Stimulated activated CD8-positive, alpha-beta memory T cell treated with anti-CD3 and anti-CD28 coated beads, Interleukin-15, amount 100 ng/mL, for 48 hours (primary cell): ENCODE measurements at places on chromosomes 16 and 17.

DNA sequence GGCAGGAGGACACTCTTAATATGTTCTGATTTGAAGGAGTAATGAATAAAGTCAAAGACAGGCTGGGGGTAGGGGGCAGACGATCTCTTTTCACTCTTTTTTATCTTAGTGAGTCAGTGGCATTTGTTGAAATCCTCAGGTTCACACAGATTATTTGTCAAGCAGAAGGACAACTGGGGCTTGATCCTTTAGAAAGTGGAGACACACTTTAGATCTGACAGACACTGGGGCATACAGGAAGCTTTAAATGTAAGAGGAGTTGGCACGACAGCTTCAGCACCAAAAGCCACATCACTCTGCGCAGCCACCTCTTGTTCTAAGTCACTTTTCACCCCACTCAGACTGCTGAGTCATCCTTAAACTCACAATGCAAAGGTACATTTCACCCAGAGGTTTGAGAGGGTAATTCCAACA is 121.5 kb downstream of the STXBP4 start:
- peak; percentile 31 for DNase-seq

- no peak for DNase-seq
Observed at GRCh38 chr17:43810226-43810715, 22.7 kb downstream of the MPP3 start.

DNA sequence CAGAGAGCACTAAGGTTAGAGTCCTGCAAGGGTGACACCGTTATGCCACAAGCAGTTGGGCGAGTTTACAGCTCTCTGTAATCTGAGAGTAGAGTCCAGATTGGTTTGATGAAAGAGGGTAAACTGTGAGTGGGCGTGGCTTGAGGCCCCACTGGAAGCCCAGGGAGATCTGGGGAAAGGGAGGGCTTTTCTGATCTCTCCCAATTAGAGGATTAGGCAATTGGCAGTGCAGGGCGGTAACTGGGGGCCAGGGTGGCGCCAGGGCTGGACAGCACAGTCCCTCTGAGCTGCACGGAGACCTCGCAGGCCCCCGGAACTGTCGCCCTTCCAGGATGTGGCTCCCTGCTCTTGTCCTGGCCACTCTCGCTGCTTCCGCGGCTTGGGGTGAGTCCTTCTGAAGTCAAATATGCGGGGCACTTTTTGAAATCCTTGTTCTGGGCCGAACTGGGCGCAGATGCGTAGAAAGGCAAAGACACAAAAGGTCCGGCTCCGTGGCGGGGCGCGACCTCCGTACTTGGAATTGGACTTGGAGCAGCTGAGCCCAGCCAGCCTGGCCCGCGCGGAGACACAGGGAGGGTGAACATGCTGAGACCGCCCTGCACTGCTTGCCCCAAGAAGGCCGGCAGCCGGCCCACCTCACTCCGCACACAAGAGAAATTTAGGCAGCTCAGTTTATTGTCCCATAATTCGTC is 72.4 kb downstream of the CES1 start:
- no peak for DNase-seq

GRCh38 chr17:79706931-79707850 is 23.6 kb upstream of the ENPP7 start:
- no peak for DNase-seq

GRCh38 chr16:66923866-66924265 is 1.5 kb downstream of the RRAD start:
- DNase-seq: no peak

- DNase-seq: no peak
Observed at GRCh38 chr17:50155115-50155819, 4.8 kb upstream of the PPP1R9B start.

- DNase-seq: no peak
Observed at GRCh38 chr17:42655528-42655927, 3.6 kb upstream of the TUBG2 start.

DNA sequence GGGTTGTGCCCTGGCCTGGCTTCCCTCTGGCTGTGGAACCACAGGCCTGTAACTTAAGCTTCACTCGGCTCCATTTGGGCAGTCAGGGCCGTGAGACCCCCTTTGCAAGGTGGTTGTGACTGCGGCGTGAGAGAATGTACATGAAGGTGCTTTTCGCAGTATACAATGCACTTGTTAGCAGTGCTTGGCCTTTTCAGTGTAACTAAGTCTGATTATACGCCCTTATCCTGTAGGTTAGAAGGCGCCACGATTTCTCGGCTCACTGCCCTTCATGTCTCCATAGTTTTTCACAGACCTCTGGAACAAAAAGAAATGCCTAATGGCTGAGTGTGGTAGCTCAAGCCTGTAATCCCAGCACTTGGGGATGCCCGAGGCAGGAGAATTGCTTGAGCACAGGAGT is 13.3 kb downstream of the SAP30BP start:
- DNase-seq: no peak

DNA sequence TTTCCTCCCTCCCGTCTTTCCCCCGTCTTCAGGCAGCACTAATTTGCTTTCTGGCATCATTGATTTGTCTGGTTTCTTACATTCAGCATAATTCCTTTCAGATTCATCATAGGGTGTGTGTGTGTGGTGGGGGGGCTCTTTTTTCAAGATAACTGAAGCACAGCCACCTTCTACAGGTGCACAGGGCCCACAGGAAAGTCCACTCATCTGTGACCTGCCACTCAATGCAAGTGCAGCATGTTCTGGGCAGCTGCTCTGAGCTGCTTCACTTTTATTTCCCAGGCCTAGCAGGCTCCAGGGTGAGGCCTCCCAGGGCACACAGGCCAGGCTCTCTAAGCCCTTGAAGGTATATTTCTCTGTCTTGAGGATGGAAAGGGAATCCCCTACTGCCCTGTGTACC is 35.2 kb upstream of the MYH10 start:
- no peak for DNase-seq

DNA sequence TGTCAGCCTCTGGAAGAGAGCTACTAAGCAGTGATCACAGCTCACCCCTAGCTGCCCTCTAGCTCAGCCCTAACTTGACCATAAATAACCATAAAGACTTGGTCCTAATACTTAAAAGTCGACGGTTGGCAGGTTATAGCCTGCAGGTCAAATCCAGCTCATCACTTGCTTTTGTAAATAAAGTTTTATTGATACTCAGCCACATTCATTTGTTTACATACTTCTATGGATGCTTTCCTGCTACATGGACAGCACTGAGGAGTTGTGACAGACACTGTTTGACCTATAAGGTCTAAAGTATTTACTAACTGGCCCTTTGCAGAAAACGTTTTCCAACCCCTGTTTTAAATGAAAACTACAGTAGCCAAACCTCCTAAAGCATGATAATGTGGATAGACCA is 151.6 kb upstream of the ASIC2 start:
- DNase-seq: no peak

GRCh38 chr17:47287639-47288038 is 34.0 kb downstream of the ITGB3 start:
- no peak for DNase-seq

DNA sequence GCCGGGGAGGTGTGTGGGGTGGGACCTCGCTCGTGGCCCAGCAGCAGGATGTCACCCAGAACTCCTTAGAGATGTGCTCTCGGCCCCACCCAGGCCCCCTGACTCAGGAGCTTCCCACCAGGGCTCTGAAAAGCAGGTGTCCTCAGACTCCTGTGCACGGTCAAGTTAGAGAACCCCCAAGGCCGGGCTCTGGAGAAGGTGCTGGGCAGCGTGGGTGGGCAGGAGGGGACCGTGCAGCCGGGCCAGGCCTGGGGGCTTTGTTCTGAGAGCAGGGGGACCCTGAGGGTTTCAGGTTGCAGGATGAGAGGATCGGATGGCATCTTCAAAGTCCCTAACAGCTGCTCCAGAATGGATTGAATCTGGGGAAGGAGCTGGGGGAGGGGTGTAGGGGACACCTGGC is 164.4 kb upstream of the CIBAR2 start:
- no peak for DNase-seq

- no peak for DNase-seq
Observed at GRCh38 chr17:55735731-55736405, 13.2 kb upstream of the TMEM100 start.

DNA sequence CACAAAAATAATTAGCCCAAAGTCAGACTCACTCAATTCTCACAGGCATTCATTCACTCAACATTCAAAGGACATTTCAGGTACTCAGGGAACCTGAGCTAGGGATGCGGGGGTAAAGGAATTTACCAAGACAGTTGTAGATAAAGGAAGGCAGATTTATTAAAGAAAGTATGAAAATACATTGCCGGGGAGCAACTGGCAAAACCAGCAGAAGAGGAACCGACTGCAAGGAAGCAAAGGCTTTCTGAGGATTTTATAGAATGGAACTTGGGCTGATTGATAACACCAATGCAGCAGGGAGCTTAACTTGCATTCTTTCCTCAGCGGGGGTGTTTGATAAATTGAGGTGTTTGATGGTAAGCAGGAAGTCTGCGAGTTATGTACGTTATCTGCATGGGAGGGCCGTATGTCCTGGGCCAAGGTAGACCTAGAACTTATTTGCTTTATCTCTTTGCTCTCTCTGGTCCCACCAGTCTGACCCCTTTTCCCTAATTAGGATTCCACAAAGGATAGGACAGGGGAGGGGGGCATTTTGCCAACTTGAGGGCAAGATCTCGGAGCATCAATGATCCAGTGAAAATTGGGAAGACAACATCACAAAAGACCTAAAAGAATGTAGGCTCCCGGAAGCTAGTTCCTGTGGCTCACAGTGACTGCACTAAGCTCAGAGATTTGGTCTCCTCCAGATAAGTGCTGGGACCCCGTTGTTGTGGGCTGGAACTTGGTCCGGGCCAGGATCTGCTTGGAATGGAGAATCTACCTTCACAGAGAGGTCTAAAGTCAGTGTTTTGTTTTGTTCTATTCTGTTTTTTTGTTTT is 5.8 kb upstream of the MT3 start:
- DNase-seq: no peak

GRCh38 chr17:49603720-49604119 is 28.0 kb downstream of the NXPH3 start:
- no peak for DNase-seq

- DNase-seq: no peak
Observed at GRCh38 chr16:8955828-8956227, 7.9 kb downstream of the USP7 start.

DNA sequence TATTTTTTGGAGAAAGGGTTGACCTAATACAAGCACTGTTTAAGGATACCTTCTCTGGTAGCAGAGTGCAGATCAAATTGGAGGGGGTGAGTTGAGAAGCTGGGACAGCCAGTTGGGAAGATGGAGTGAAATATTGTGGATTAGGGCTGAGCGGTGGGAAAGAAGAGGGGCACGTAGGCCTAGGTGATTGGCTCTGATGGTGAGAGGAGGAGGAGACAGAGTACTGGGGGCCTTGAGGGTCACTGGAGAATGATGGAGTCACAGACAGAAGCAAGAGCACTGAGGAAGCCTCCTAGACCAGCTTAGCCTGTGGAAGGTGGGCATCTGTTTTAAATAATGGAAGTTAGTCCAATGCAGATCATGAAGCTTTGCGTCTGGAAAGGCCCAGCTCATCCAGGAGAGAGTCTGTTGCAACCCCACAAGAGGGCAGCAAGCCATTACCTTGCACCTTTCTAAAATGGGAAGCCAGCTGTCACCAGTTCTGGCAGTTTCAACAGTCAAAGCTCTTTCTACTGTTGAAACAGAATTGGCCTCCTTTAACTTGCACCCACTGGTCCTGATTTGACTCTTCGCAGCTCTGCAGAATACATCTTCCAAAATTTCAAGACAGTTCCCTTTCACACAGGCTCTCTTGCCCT is 11.8 kb downstream of the SLC9A5 start:
- DNase-seq: no peak

- DNase-seq: no peak
Observed at GRCh38 chr17:40632216-40632615, 15.4 kb downstream of the SMARCE1 start.

GRCh38 chr16:49348408-49349176 is 25.0 kb upstream of the C16orf78 start:
- no peak for DNase-seq

DNA sequence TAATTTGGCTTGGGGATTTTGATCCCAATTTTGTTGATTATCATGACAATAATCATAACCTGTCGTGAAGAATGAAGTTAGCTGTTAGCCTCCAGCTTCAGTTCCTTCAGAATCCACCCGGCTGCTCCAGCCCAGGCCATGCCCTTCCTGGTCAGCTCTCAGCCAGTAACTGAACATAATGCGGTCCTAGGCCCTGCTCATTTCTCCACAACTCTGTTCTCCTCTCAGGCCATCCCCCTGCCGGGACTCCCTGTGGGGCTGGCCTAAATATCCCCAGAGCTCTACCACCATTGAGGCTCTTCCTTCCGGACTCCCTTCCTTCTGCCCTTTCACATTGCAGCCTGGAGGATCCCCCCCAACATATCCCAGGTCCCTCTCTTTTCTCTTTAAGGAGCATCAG is 833.4 kb upstream of the GOT2 start:
- no peak for DNase-seq

- DNase-seq: no peak
Observed at GRCh38 chr17:80696456-80696855, 151.8 kb downstream of the RPTOR start.

DNA sequence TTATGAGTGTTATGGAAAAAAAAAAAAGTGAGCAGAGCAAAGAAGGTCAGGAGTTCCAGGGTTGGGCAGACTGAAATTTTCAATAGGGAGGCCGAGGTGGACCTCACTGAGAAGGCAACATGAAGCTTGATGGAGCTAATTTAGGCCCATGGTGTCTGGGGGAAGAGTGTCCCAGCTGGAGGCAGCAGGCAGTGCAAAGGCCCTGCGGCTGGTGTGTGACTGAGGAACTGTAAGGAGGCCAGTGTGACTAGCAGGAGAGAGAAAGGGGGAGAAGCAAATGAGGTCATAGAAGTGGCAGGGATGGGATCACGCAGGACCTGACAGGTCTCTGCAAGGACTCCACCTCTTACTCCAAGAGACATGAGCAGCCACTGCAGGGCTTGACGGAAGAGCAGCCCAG is 10.2 kb downstream of the ARHGEF15 start:
- DNase-seq: no peak

- DNase-seq: no peak
Observed at GRCh38 chr17:63609816-63610573, 9.3 kb downstream of the TACO1 start.

GRCh38 chr17:65453204-65453931 is 108.1 kb downstream of the AXIN2 start:
- no peak for DNase-seq

GRCh38 chr17:20217677-20218076 is 208.5 kb downstream of the SPECC1 start:
- DNase-seq: no peak

GRCh38 chr17:80950466-80951120 is 41.0 kb upstream of the CHMP6 start:
- no peak for DNase-seq

DNA sequence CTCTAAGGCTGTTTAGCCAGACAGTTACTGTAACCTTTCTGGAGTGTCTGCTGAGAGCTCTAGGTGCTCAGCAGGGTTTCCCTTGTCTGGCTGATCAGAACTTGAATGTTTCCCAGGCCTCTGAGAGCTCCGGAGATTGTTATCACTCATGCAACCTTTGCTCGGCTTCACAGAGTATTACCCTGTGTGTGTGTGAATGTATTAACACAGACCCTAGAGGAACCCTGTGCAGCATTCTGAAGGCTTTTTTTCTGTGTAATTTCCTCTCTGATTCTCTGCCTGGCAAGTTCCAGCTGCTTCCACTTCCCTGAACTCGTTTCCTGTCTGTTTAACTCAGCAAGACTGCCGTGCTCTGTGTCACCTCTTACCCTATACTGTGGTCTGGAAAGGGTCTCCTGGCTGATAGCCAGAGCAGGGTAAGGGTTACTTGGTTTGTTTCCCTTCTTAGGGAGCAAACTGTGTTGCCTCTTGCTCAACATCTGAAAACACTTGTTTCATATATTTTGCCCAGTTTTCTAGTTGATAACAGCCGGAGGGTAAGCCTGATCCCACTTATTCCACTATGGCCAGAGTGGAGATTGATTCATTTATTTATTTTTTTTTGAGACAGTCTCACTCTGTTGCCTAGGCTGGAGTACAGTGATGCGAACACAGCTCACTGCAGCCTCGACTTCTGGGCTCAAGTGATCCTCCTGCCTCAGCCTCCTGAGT is 21.7 kb downstream of the PRMT7 start:
- DNase-seq: no peak
